Fibroblast of skin of right biceps (primary cell): ENCODE measurements at places on chromosomes 11 and 22.
A peak's percentile ranks its signal among the peaks of the same experiment; 100 is the strongest.

DNA sequence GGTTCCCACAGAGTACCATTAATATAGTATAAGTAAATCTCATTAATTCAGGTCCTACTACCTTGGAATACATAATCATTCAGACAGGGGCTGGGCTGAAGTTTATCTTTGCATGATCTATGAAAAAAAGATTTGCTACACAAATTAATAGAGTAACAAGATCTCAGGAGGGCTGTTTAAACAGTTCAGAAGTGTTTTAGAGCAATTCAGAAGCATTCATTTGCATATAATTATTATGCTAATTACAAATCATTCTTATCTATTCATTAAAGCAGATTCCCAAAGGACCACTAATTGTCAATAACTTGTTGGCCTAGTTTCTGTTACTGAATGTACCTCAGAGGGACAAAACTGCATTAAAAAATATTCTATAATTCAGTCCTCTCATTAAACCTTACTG lies 40.5 kb downstream of the PITPNB start:
- no peak for DNase-seq

GRCh38 chr11:19225123-19225522 lies 15.6 kb downstream of the E2F8 start:
- no peak for DNase-seq

- DNase-seq, result no peak
Observed at GRCh38 chr22:37316405-37316804, 34.1 kb downstream of the CYTH4 start.

- DNase-seq, result no peak
Observed at GRCh38 chr11:60809691-60810090, 24.6 kb downstream of the MS4A10 start.

DNA sequence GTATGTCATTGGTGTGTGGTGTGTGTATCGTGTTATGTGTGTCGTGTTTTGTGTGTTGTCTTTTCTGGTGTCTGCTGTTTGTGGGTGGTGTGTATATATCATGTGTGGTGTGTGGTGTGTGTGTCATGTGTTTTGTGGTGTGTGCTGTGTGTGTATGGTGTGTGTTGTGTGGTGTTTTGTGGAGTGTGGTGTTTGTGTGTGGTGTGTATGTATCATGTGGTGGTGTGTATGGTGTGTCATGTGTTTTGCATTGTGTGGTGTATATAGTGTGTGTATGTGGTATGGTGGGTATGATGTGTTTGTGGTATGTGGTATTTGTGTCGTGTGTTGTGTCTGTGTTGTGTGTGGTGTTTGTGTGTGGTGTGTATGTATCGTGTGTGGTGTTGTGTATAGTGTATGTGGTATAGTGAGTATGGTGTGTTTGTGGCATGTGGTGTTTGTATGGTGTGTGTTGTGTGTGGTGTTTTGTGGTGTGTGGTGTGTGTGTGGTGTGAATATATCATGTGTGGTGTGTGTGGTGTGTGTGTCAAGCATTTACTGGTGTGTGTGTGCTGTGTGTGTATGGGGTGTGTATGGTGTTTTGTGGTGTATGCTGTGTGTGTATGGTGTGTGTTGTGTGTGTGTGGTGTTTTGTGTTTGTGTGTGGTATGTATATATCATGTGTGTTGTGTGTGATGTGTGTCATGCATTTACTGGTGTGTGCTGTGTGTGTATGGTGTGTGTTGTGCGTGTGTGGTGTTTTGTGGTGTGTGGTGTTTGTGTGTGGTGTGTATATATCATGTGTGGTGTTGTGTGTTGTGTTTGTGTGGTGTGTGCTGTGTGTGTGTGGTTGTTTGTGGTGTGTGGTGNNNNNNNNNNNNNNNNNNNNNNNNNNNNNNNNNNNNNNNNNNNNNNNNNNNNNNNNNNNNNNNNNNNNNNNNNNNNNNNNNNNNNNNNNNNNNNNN lies 12.7 kb downstream of the PIM3 start:
- no peak for DNase-seq

- no peak for DNase-seq
Observed at GRCh38 chr11:7428196-7428595, 57.1 kb upstream of the OLFML1 start.

GRCh38 chr22:39941601-39942000 lies 18.6 kb upstream of the TMA7B start:
- no peak for DNase-seq

GRCh38 chr11:66902486-66903177 lies 45.8 kb downstream of the LRFN4 start:
- DNase-seq, result no peak

DNA sequence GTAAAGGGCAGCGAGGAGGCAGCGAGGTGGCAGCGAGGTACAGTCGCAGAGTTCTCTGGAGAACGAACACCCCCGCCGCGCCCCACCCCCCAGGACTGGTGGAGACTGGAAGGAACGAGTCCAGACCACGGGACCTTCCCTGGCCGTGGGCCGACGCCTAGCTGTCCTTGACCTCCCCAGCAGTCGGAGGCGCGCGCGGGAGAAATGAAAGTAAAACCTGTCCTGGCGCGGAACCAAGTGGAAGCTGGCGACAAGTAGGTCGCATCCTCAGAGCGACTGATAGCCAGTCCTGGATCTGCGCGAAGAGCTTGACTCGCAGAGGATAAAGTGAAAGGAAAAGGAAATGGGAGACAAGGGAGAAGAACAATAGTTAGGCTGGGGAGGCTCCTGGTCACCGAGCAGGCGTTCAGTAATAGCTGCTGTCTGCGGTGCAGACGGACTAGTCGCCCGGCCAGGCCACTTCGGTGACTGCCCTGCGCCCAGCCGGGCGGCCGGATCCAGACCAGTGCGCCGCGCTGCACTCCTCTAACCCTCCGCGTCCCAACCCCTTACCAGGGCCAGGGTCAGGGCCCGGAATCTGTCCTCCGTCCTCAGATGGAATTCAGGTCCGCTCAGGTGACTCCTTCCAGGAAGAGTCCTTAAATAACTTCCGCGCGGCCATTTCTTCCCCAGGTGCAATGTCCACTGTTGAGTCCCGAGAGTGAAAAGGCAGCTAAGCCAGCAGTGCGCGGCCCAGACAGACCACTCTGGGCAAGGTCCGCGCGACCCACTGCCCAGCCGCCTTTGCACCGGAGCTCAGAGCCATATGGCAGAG lies 1.9 kb upstream of the ADM start:
- DNase-seq, result peak; percentile 70

DNA sequence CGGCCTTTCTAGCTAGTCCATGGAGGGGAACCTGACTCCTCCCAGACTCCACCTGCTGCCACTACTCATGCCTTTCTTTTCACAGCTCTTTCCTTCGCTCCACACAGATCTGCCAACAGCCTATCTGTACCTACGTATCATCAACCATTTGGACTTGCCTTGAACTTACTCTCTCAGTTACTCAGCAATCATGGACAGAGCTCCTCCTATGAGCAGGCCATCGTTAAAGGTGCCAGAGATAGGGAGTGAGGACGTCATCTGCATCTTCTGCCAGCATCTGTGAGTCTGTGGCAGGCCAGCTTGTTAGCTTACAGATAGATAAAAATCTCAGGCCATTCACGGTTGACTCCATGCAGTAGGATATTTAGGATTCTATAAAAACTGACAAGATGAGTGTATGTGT lies 162.9 kb upstream of the ZBED5 start:
- no peak for DNase-seq

DNA sequence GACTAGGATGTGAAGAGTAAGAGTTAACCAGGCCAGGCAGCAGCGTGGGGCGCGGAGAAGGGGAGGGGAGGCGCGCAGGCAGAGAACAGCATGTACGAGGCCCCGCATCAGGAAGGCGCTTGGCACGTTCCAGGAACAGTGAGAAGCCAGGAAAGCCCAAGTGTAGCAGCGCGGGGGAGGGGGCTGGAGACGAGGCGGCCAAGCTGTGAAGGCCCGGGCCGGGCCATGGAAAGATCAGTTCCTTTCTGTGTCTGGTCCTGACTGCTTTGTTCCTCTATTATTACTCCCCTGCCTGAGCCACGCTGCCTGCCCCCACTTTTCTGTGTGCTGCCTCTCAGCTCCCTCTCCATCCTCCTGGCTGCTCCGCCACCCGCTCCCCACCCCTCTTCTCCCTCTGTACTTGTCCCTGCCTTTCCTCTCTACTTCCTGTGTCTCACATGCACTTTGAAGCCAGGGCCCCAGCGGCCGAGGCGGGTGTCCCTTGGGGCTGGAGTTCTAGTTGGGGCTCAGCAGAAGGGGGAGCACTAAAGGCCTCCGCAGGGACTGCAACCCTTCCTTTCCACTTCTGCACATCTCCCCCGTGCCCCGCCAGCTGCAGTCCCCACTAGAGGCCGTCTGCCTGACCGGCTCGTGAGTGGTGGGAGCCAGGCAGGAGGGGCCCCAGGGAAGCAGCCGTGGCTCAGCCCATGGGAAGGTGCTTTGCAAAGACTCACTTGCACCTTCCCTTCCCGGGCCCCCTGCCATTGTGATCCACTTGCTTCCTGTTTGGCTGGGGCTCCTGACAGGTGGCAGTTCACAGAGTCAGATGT lies 63.7 kb downstream of the PRDM11 start:
- peak; percentile 56 for DNase-seq

DNA sequence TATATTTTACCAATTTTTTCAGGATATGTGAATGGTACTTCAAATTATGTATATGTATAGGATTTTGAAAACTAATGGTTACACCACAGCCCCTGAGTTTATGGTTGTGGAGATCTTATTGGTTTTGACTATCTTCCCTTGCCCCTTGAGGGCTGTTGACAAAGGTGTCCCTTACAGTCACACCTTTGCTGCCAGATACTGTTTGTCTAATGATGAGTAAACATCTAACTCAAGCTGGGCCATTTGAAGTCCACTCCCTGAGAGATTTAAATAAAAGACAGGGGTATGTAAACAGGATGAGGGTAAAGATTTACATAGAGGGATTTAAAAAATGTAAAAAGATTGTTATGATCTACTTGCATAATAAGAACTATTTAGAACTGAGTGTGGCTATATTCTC lies 38.9 kb upstream of the LUZP2 start:
- no peak for DNase-seq

- DNase-seq, result no peak
Observed at GRCh38 chr11:48020092-48020755, 39.9 kb downstream of the PTPRJ start.

DNA sequence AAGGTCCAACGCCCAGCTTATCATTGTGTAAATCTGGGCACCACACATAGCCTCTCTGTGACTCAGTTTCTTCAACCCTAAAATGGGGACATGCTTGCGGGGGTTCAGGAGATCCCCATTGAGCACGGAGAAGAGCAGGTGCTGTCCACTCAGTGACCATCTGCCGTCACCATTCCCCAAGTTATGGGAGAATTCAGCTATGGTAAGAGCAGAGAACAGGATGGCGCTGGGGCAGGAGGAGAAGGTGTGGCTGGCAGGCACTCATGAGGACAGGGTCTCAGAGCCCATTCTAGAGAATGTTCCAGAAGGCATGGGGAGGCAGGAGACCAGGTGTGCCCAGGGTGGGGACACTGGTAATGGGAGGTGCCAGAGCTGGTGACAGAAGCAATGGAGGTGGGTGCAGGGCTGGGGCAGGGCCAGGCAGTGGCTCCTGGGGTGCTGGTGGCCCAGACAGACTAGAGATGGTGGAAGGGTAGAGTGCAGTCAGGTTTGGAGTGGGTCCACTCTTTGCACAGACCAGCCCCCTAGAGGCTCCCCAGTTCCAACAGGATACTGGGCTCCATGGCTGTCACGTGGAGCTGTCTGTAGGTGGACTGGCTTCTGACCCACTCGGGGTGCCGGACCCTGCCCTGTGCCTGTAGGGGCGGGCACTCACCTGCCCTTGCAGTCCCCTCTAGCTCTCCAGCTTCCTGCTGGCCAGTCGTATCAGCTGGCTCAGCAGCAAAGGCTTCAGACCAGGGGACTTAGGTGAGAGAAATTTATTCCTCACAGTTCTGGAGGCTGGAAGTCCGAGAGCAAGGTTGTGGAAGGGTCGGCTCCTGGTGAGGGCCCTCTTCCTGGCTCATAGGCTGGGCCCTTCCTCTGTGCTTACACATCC lies 84.7 kb downstream of the CDKN1C start:
- no peak for DNase-seq

DNA sequence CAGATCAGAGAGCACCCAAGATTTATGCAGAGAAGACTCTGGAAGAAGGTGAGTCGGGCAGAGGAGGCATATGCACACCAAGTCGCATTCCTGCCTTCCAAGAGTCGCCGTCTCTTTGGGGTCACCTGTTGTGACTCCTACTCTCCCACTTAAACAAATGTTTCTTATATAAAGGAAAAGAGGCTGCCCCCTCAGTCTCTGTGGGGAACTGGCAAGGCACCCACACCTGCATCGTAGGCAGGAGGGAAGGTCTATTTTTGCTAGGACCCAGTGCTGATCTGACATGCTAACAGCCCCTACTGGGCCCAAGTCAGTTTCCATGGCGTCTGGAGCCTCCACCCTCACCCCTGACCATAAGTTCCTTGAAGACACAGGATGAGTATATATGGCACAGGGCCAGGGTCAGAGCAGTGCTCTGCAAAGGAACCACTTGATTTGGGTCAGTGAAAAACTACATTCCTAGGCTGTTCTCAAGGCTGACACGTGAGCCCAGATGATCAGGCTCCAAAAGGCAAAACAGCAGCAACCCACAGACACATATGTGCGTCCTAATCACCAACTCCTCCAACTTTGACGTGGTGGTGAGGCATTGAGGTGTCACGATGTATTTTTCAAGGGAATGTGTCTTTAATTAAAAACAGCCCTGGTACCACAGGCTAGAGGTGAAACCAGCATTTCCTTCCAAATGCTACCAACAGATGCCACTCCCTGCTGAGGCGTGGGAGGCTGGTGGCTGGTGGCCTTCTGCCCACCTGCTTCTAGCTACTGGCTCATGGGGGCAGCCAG lies 55.6 kb upstream of the CSNK2A3 start:
- peak; percentile 66 for DNase-seq

- DNase-seq, result peak; percentile 91
Observed at GRCh38 chr11:64181506-64182411, 4.2 kb upstream of the STIP1 start.

DNA sequence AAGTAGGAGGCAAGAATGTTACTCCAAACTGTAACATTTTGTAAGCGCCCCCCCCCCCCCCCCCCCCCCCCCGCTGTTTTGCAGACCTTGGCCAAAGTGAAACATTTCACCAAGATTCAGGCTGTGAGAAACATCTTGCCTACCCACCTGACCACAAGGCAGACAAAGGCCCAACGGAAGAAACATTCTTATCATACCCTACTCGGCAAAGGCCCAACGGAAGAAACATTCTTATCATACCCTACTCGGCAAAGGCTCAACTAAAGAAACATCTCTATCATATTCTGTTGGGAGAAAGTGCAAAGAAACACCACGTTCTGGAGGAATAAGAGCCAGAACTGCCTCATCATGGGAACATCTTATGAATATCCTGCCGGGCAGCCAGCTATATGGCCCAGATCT lies 117.1 kb downstream of the JRKL start:
- no peak for DNase-seq
